DMS53 (cell line): ENCODE measurements at places on chromosomes 11 and 22.

DNA sequence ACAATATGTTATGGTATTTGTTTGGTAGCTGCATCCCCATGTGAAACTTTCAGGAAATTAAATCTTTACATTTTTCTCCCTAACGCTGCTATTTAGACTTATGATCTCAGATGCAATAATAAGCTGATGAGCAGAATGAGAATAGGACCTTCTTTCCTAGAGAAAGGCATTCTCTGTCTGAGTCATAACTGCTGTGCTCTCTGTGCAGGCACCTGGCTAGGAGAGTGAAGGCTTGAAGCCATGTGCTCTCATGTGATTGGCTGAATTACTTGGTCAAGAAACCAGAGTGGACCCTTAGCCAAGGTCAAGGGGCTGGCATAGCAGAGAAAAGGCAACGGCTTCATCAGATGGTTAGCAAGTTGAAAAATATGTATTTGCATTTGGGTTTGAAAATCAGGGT, 185.0 kb downstream of the ADAMTS15 start:
- DNase-seq, result no peak

- DNase-seq, result no peak
These were observed 204.4 kb downstream of the TBC1D22A start for GRCh38 chr22:46966846-46967245.

GRCh38 chr11:118679483-118679882, at the start of gene TREH:
Gene TREH (minus strand): TSS chr11:118679650. CDS start chr11:118679627, 23 bp downstream.
- peak; percentile 81 for DNase-seq

DNA sequence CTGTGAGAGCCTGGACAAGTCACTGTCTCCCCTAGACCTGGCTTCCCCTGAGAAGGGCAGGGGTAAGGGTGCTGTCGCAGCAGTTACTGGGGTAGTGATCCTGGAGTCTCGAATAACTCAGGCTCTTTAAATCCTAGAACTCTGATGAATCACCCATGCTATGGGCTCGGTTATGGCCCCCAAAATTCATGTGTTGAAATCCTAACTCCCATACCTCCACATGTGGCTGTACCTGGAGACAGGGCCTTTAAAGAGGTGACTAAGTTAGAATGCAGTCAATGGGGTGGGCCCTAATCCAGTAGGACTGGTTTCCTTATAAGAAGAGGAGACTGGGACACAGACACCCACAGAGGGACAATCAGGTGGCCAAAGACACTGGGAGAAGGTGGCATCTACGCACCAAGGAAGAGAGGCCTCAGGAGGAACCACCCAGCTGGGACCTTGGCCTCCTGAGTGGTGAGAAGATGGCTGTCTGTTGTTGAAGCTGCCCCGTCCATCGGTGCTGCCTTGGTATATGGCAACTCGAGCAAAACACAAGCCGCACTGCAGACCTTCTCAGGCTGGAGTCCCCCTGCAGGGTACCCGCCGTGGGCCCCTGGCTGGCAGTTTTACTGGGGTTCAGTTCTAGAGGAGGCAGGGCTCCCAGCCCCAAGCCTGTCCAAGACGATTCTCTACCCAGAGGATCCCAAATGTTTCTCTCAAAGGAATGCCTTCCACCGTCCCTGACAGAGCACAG, 48.8 kb upstream of the SHISAL1 start:
- no peak for DNase-seq
